HT-29 (cell line): ENCODE measurements at places on chromosomes 3 and 15.

DNA sequence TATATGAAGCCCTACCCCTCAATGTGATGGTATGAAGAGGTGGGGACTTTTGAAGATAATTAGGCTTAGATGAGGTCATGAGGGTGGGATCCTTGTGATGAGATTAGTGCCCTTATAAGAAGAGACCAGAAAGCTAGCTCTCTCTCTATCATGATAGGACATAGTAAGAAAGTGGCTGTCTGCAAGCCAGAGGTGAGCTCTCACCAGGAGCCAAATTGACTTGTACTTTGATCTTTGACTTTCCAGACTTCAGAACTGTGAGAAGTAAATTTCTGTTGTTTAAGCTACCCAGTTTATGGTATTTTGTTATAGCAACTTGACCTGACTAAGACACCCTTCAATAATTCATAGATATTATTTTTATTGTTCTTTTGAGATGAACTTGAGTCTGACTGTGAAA lies 29.9 kb upstream of the MRPL3 start:
- no peak for DNase-seq

DNA sequence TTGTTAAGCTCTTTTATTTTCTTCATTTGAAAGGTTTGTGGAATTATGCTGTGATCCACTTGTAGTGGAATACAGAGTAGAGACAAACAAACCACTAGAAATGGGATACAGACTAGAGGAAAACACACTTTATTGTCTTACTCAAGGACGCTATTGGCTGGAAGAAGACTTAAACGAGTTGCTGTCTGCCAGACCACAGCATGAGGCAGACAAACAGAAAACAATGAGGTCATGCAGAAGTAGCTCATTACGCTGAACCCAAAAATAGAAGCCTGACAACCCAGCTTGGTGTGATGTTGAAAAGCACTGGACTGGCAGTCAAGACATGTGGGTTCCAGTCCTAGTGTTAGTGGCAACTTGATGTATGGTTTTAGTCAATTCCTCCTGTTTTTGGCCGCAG lies 62.4 kb upstream of the P3H2 start:
- no peak for DNase-seq

- peak; percentile 25 for DNase-seq
Measured at GRCh38 chr3:46695177-46695961, 1.9 kb upstream of the ALS2CL start.

DNA sequence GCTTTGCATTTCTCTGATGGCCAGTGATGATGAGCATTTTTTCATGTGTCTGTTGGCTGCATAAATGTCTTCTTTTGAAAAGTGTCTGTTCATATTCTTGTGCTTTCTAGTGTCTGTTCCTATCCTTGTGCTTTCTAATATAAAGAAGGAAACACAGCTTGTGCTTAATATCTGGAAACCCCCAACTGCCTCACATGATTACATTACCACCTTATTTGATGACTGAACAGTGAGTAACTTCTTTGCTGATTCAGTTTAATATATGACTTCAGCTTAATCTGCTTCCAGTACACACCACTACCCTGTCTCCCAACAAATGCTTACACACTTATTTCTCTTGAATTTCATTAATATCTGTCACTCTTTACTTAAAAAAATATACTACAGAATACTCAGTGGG lies 835.1 kb downstream of the EDEM1 start:
- no peak for DNase-seq

- no peak for DNase-seq
Measured at GRCh38 chr3:105385819-105386508, 19.3 kb downstream of the ALCAM start.
